ENCODE measurements at places on chromosomes 1 and 21.

DNA sequence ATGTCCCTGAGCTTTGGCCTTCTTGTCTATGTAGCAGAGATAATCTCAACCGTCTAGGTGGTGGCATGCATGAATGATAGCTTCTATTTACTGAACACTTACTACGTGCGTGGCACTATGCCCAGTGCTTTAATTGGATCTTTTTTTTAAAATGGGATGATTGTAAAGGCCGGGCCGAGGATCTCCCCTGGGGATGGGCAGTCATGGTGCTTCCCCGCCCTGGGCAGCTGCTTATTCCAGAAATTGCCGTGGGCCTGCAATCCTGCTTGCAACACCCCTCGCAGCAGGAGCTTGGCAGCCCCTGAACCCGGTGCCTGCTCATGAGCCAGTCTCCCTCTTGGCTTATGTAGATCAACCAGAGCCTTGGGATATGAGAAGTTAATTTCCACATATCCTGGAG is 360.7 kb downstream of the CAMTA1 start:
- DNase-seq = no peak

GRCh38 chr21:42153746-42154145 is 65.2 kb upstream of the ABCG1 start:
- DNase-seq = no peak

GRCh38 chr1:214546084-214546483 is 5.3 kb downstream of the PTPN14 start:
- DNase-seq = no peak

DNA sequence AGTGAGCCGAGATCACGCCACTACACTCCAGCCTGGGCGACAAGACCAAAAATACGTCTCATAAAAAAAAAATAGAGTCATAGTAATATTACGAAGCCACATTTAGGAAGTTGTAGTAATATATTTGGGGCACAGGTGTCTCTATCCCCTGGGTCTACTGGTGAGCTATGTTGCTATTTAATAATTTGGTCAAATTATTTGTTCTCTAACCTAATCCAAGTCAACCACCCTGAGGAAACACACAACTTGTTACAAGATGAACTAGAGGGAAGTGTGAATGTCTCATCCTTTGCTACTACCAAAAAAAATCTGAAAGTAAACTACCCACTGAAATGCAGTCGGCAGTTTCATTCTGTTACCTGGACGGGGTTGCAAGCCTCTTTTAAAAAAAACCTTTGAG is 35.3 kb downstream of the RGS8 start:
- no peak for DNase-seq

DNA sequence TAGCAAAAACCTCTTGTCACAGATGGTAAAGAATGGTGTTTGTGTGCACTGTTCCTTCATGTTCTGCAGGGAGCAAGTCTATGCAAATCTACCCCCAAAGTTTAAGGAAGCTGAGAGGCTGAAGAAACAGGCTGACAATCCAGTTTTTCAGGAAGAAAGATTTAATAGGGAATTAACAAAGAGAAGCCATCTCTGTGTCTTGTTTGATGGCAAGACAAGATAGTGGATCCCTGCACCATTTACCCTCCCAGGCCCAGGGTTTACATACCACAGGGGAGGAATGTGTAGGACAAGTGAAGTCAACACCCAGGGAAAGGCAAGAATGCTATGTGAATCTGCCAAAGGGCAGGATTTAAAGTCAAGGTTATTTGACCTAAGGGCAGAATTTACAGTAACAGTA is 48.1 kb upstream of the FNBP1L start:
- no peak for DNase-seq

- peak; percentile 96 for DNase-seq
These were observed 31.9 kb upstream of the EDN2 start for GRCh38 chr1:41516168-41517061.

DNA sequence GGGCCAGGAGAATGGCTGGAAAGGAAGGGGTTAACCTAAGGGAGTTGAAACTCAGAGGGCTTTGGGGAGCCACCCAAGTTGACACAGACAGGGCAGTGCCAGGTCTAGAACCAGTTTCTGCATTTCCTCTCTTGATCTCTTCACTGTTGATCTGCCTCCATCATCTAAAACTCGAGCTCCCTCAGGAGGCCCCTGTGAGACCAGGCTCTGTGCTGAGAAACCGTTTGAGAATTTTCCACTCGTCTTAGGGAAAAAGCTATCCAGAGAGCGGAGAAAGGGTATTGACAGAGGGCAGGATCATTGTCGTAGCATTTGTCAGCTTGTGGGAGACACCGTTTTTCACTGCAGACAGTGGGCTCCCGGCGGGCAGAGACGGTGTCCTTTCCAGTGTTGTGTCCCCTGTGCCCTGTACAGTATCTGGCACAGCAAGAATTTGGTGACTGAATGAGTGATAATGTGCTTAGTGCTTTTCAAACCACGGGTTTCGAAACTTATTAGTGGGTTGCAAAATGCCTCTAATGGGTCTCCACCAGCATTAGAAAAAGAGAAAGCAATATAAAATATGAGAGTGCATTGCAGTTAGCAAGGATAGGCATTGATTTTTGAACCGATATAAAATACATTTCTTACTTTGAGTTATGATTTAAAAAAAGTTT is 31.1 kb downstream of the PROK1 start:
- DNase-seq = no peak

- DNase-seq = no peak
These were observed 438.9 kb upstream of the ZP4 start for GRCh38 chr1:238329671-238330070.

- no peak for DNase-seq
These were observed 209.6 kb downstream of the GIPC2 start for GRCh38 chr1:78255383-78255782.

GRCh38 chr1:23530087-23530746 is 816 bp downstream of the E2F2 start:
- no peak for DNase-seq

- no peak for DNase-seq
These were observed at the start of gene MIXL1 for GRCh38 chr1:226223157-226223785. MIXL1 (plus strand) TSS chr1:226223664; CDS start chr1:226223682, 18 bp downstream.

GRCh38 chr1:91765293-91765692 is 120.7 kb downstream of the TGFBR3 start:
- DNase-seq = no peak

- no peak for DNase-seq
These were observed 91.6 kb upstream of the CAMK1G start for GRCh38 chr1:209491897-209492296.

Measured in Right ventricle myocardium superior (tissue), 1 donor.